ENCODE measurements at places on chromosomes 1 and 21.

DNA sequence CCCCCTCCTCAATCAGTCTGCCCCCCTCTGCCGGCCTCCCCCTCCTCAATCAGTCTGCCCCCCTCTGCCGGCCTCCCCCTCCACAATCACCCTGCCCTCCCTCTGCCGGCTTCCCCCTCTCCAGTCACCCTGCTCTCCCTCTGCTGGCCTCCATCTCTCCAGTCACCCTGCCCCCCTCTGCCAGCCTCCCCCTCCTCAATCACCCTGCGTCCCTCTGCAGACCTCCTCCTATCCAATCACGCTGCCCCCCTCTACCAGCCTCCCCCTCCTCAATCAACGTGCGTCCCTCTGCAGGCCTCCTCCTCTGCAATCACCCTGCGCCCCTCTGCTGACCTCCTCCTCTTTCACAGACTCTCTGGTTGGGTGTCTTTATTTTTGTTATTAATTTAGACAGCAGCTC is 11.5 kb upstream of the C1orf198 start:
- DNase-seq, result no peak

GRCh38 chr1:52558941-52559340 is 6.0 kb upstream of the TUT4 start:
- no peak for DNase-seq

DNA sequence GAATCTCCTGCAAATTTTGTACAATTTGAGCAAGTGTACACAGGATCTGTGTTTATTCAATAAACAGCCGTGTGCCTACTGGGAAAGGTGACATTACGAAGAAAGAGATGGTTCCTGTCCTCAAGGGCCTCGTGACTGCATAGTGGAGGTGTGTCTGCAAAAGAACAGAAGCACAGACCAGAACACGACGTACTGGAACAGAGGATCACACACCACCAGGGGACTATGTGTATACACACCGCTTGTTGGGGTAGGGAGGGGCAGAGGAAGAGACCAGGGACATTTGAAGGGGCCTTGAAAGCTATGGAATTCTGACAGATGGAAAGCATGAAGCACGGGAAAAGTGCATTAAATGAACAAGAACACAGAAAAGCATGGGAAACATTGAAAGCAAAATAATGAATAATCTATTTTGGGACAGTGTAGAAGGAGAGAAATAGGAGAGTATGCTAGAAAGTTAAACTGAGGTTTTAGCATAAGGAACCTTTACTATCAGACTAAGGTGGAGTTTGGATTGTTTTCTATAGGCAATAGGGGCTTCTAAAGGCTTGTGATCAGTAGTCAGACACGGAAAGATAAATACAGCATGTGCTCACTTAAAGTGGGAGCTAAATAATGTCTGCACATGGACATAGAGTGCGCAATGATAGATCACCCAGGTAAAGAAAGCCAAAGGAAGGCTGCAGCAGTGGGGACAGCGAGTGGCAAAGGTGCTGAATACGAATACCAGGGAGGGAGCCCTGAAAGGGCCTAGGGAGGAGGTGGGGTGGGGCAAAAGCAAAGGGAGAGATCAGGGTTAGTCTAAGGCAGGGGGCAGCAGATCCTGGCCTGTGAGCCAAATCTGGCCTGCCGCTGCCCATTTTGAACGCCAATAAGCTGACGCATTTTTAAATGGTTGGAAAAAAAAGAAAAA is 11.0 kb downstream of the JAK1 start:
- no peak for DNase-seq

GRCh38 chr1:101288491-101288944 is 51.7 kb downstream of the S1PR1 start:
- peak; percentile 27 for DNase-seq

- DNase-seq, result no peak
Measured at GRCh38 chr1:66311092-66311491, 222.9 kb upstream of the SGIP1 start.

GRCh38 chr21:21851657-21852056 is 853.4 kb downstream of the NCAM2 start:
- no peak for DNase-seq

DNA sequence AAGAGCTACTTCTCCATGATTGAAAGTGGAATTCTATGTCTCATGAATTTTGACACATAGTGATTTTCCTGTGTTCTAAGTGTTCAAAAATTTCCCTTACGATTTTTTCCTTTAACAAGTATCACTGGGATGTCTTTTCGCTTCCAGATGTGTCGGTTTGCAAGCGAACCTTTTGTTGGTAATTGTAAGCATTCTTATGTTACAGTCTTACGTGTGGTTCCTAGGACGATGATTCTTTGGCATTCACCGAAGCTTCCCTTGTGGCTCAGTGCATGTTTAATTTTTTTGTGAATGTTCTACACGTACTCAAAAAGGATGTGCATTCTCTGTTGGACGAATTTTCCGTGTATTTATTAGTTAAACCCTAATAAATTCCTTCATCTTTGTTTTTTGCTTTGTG is 211.6 kb downstream of the CAMTA1 start:
- DNase-seq, result no peak

- DNase-seq, result no peak
Measured at GRCh38 chr1:186722711-186723309, 42.6 kb upstream of the PTGS2 start.

DNA sequence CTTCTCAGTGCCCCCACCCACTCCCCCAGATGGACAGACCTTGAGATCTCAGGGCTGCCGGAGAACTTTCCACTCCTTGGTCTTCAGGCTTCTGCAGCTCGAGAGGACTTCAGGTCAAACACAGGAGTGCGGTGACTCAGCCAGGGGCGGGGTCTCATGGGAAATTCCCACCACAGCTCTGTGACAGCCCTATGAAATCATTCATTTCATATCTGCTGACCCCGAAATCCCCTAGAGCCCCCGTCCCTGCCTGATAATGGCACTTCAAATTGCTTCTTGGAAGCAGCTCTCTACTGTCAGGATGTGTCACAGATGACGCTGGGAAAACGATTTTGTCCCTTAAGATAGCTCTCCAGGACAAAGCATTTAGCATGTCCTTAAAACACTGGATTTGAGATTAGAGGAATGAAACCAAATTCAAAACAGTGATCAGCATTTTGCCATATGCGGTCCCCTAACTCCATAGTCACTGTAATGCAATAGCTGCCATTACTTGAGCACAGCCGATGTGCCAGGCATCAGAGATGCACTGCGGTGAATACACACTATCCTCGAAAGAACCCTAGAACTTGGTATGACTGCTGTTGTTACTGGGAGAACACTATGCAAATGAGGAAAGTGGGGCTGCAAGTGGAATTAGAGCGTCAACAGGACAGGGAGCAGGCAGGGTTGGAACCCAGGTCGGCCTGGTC is at the start of gene TNFRSF9:
TNFRSF9 (minus strand) TSS at position 95 of the 692 bp plus-strand sequence. CDS start 845 bp downstream, outside the sequence.
- peak; percentile 57 for DNase-seq

DNA sequence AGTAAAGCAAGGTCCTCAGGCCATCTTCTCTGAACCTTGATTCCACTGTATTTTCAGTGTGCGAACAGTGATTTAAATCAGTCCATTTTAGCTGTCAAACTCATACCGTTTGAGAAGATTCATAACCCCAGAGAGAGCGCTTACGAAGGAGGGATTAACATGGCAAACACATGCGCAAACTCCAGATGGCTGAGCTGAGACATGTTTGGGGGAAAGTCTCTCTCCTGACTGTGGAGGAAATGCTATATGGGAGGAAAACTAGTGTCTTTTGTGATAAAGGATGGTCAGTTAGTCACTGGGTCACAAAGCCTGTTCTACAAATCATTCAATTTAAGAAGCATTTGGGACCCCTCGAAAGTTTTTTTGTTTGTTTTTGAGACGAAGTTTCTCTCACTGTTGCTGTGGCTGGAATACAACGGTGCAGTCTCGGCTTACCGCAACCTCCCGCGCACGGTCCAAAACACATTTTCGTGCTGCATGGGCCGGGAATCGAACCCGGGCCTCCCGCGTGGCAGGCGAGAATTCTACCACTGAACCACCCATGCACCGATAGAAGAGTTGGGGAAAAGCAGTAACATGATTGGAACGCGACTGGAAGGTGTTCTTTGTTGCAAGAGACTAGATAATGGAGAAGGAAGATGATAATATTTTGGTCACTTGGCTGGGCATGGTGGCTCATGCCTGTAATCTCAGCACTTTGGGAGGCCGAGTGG is 58.4 kb upstream of the CXADR start:
- DNase-seq, result no peak

DNA sequence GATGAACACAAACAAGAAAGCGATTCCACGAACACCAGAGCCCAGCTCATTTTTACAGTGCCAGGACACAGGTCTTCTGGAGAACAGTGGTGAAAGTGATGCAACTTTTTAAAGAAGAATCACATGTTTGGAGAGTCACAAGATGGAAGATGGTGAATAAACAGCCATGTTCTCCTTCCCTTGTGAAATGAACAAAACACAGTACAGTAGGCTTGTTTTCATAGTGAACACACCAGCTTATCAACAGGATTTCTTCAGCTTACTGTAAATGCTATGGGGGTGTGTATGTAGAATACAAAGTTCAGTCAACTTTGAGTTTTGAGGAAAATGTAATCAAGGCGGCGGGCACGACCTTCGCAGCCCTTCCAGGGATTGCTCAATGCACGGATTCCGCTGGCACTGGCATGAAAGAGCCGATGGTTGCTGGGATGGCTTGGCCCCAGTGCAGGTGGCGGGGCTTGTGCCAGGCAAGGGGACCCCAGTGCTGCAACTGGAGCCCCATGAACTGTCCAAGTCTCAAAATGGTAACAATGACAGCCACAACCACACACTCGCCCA is 9.7 kb downstream of the TMPRSS3 start:
- DNase-seq, result no peak

- no peak for DNase-seq
Measured at GRCh38 chr1:60832367-60832766, 250.0 kb upstream of the NFIA start.

GRCh38 chr1:247914941-247915662 is 5.0 kb upstream of the OR2T8 start:
- no peak for DNase-seq

- no peak for DNase-seq
Measured at GRCh38 chr1:53521924-53522552, 62.8 kb downstream of the DMRTB1 start.

GRCh38 chr21:44260791-44261631 is 686 bp downstream of the DNMT3L start:
- no peak for DNase-seq

GRCh38 chr1:198841477-198841876 is 202.6 kb downstream of the PTPRC start:
- no peak for DNase-seq

- no peak for DNase-seq
Measured at GRCh38 chr1:61490924-61491323, 234.0 kb downstream of the TM2D1 start.

DNA sequence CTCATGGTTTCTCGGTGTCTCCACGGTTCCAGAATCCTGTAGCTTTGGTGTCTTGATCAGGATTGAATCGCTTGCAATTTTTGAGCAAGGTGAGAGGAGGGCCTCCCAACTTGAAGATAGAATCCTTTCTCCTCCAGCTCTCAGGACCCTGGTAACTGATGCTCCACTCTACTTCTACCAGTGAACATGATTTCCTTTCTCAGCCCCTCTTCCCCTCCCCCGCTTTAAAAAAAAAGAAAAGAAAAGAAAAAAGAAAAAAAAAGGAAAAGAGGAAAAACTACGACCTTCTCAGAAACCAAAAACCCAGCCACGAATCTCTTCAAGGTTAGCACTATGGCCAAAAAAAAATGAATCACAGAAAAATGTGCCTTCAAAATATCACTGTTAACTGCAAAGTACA is 1.2 kb downstream of the ARHGEF11 start:
- no peak for DNase-seq

DNA sequence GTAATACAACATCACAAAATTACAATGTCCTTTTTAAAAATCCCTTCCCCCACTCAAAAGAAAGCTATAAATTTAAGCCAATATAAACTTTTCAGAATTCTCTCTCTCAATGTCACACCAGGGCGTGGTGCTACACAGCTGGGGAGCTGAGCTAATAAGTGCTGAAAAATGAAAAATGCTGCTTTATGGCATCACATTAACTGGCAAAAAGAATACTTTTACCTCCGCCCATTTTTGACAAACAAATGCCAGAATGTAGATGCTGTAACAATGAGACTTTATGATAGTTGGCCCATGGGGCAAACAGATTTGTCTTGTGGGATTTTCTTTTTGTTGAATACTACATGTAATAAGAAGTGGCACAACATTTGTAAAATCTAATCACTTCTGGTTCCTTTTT is 12.7 kb upstream of the LYPLAL1 start:
- no peak for DNase-seq

DNA sequence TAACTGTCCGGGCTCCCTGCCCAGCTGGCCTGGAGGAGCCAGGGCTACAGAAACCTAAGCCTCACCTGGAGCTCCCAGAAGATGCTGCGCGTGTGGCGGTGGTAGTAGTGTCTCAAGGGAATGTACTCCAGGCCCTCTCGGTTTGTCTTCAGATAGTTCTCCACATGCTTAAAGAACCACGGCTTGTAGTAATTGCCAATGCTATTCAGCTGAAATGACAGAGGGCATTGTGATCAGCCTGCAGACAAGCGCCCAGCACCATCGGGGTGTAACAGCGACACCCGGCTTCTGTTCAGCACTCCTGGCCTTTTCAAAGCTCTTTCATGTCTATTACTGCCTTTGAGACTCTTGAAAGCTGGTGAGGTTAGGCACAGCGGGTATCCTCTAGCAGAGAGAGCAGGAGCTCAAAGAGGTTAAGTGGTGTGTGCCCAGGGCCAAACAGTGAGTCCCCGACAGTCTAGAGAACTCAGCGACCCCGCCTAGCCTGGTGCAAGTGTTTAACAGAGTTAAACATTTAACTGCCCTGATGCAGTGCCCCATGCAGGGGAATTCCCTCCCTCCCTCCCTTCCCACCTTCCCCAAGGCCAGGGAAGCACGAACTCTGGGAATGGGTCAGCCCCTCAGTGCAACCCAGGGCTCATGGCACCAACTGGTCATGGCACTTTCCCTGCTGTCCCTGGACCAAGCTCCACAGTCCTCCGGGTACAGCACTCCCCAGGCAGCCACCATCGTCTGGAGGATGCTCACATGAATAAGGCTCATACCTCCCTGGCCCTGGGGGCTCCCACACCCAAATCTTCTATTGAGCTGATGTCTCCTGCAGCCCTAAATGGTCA is 21.5 kb downstream of the DHCR24 start:
- no peak for DNase-seq

GRCh38 chr1:179550746-179551682 is 24.7 kb downstream of the NPHS2 start:
- DNase-seq, result no peak

DNA sequence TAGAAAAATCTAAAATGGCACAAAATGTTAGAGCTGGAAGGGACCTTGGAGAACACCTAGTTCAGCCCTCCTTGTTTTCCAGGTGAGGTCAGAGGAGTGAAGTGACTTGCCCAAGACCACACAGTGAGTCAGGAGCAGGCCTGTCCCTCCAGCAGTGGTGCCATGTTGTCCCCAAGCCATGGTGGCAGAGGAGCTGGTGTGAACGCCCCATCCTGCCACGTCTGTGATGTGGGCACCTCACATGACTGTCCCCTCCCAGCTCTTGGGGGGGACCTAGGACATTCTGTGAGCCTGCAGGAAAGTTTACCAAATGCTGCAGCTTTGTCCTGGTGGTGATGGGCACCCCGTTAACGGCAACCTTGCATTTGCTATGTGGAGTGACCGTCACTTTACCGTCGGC is 66.2 kb downstream of the SCCPDH start:
- DNase-seq, result no peak

- no peak for DNase-seq
Measured at GRCh38 chr1:81068726-81069125, 732.0 kb upstream of the ADGRL2 start.
